ENCODE measurements at places on chromosomes 12 and 14.

DNA sequence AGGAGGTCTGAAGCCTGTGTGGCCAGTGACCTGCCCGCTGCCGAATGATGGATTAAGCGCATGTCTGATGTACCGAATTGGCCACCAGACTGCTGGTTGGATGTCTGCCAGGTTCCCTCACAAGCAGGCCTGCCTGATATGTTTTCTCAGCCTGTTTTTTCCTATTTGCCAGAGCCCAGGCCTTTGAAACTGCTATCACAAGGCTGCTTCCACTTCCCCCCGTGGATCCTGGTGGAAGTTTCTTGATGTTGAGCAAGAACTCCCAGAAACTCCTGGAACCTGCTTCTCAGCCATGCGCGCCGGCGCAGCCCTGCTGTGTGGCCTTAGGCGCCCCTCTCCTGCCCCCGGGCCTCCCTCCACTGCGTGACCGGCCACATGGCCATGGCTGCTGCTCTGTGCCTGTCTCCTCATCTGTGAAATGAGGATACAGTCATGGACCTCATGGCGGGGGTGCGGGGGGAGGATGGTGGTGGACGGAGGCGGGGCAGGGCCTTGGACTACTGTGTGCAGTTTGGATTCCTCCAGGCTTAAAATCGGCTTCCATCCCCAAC, 56.6 kb downstream of the CALM1 start:
- no peak for DNase-seq

DNA sequence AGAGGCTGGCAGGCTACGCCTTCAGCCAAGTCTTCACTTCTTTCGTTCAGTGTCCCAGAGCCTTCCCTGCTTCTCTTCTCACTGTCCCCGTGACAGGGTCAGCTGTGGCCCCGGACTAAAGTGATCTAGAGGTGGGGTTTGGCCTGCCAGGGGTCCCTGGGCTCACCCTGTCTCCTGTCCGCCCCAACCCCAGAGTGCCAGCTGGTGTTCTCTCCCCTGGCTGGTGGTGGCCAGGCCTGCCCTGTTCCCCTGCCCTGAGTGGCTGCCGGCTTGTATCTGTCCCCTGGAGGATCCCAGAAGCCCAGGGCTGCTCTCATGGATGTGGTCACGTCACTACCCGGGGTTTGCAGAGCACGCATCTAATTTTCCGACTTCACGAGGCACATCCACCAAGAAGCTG, 297.4 kb downstream of the GLT1D1 start:
- no peak for DNase-seq

GRCh38 chr12:43282106-43282505, 269.9 kb downstream of the ADAMTS20 start:
- DNase-seq: peak; percentile 61

DNA sequence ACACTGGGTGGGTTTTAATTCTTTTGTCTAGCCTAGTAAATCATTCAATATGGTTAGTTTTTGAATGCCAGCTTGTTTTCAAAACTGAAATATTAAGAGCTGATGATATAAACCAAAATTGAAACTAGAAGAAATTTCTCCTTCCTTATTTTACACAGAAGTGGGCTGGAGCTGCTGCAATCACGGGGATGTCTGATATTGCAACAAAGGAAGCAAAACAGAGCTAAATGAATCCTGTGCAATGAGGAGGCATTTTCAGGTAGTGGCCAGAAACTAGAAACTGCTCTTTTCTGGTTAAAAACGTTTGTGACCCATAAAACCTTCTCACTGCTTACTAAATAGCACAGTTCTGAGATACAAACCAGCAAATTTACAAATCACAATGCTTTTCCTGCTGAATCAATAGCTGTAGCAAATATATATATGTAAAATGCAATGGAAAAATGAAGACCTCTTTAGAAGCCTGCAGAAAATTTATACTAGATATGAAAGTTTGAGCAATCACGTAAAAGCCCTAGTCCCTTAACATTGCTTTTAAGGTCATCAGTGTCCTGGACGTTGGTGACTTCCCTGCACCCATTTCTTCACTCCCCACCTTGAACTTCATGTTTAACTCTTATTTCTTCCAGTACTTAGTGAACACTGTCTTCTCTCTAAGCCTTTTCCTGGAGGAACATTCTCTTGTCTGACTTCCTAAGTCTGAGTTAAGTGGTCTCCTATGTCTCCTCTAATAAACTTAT, 15.9 kb upstream of the LRRK2 start:
- DNase-seq: peak; percentile 13

DNA sequence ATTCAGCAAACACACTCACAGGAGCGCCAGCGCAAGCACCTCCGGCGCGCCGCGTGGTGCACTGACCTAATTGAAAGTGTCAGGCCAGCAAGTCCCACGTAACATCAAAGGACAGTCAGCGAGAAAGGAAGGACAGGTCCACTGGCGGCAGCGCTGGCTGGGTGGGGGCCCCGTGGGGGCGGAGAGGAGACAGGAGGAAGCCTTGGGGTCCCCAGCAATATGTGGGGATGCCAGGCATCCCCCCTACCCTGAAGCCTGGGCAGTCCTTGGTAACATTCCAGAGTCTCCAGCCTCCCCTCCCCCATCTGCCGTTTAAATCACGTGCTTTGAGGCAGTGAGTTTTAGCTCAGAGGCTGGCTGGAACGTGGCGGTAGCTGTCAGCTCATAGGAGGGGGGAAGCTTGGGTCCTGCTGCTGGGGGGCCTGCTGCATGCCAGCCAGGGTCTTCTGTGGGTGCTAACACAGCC, 159.2 kb downstream of the CALM1 start:
- peak; percentile 3 for DNase-seq

- DNase-seq: peak; percentile 66
Measured at GRCh38 chr12:90102957-90103652, 394.5 kb upstream of the ATP2B1 start.

- no peak for DNase-seq
Measured at GRCh38 chr12:64009321-64010068, 165.0 kb downstream of the SRGAP1 start.

DNA sequence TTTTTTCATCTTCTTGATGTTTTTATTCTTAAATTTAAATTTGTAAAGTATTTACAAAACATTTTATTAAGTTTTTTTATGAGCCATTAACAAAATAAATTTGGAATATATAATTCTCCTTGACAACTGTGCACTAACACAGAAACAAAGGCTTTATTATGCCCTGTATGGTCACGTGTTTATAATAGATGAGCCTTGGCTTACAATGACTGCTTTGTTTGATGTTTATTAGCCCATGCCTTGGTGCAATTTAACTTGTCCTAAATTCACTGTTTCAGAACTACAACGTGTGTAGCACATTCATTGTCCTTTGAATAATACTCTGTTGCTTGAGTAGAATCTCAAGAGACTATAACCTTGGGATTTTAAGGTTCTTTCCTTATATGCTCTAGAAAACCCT, 59.8 kb downstream of the CNTN1 start:
- DNase-seq: no peak

DNA sequence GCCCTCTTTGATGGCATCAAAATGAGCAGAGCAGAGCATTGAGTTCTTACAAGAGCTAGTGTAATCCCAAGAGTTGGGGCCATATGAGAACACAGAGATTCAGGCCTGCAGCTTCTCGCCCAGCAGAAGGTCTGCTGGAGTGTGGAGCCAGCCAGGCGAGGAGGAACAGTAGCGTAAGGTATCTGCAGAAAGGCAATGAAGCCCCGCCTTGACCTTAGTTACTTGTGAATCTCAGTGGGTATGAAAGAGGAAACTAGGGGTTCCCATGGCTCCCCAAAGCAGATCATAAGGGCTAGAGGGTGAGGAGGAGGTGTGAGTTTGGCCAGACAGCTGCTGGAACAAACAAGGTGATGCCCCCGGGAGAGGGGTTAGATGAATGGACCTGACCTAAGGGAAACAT, 49.4 kb downstream of the SLC8A3 start:
- no peak for DNase-seq
